ENCODE measurements at places on chromosomes 12 and 14.
A peak's percentile ranks its signal among the peaks of the same experiment; 100 is the strongest.

- no peak for DNase-seq
Observed at GRCh38 chr14:104128981-104129380, 9.4 kb upstream of the KIF26A start.

- peak; percentile 75 for DNase-seq
Observed at GRCh38 chr12:67649570-67650387, 1.2 kb downstream of the DYRK2 start.

GRCh38 chr12:76590131-76590530 lies 30.6 kb upstream of the OSBPL8 start:
- DNase-seq: no peak

GRCh38 chr12:106226884-106227640 lies 20.8 kb downstream of the CKAP4 start:
- DNase-seq: no peak

- DNase-seq: no peak
Observed at GRCh38 chr14:33273978-33274377, 335.3 kb downstream of the NPAS3 start.

Data from upper lobe of right lung (tissue), 1 donor.